Bronchial epithelial cell (primary cell): ENCODE measurements at places on chromosomes 11 and 22.
A peak's percentile ranks its signal among the peaks of the same experiment; 100 is the strongest.

DNA sequence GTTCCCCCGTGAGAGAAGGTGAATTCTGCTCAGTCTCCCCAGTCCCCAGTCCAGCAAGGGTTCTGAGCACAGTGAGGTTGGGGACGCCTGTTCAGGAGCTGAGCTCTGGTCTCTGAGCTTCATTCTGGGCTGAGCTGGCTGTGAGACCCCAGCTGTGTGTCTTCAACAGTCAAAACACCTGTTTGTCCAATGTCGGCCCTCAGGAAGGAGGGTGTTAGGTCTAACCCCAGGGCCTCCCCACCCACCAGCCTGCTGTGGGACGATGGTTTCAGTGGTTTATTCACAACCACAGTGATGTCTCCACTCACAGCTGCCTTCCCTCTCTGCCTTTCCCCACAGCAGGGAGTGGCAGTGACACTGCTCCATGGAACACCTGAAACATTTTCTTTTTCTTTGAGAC is 1282.9 kb downstream of the TBC1D22A start:
- DNase-seq: no peak

DNA sequence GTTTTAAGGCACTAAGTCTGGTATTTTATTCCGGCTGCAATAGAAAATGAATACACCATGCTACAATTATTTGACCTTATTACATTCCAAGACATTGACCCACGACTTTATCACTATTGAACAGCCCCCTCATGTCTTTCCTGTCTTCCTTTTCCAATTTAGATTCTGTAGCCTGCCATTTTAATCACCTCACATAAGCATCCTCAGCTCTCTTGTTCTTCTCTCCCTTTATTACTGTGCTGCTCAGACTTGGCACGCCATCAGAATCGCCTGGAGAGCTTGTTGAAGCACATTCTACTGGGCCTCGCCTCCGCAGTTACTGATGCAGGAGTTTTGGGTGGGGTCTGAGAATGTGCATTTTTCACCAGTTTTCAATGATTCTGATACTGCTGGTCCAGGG is 38.7 kb upstream of the SWAP70 start:
- peak; percentile 56 for DNase-seq

DNA sequence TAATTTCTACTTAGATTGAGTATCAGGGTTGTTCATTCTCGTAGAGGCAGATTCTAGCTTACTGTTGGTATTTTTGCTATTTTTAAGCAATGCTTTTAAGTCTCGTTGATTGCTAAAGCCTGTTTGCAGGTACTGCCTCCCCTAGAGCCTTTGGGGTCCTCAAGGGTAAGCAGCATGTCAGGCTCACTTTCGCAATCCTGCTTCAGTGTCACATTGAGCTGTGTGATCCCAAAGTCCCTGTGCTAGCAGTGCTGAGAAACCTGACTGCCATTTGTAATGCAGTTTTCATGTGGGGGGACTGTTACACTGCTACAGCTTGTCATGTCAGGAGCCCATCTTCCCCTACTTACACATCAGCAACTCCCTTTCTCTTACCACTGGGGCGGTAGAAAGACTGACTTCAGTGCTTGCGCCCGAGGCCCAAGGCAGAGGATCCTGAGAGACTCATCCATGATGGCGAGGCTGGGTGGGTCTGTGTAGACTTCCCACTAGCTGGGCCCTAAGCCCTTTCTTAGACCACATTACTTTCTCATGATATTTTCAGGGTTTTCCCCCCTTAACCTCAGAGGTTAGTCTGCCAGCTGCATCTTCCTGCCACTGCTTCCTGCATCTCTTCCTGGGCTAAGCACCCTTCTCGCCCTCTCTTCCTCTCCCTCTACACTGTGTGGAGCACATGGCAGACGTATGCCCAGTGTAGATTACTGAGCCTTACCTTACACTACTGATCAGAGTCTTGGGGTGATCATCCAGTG is 40.8 kb upstream of the ST14 start:
- no peak for DNase-seq

GRCh38 chr11:115660030-115660805 is 156.0 kb upstream of the CADM1 start:
- no peak for DNase-seq

- peak; percentile 68 for DNase-seq
Measured at GRCh38 chr11:47986742-47987141, 6.4 kb downstream of the PTPRJ start.

DNA sequence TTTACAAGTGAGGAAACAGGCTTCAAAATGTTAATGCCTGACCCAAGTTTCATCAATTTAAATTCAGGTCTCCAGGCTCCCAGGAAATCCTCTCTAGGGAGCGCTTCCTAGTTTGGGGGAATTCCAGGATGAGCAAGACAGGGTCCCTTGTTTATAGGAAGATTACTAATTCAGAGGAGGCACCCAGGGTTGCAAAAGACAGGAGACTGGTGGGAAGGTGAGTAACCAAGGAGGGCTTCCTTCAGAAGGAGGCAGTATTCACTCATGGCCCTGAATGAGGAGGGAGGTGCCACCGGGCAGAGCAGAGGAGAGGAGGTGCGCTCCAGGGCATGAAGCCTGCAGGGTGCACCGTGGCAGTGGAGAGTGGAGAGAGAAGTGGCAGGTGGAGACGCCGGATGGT is 1.6 kb downstream of the TMEM132A start:
- DNase-seq: peak; percentile 94

DNA sequence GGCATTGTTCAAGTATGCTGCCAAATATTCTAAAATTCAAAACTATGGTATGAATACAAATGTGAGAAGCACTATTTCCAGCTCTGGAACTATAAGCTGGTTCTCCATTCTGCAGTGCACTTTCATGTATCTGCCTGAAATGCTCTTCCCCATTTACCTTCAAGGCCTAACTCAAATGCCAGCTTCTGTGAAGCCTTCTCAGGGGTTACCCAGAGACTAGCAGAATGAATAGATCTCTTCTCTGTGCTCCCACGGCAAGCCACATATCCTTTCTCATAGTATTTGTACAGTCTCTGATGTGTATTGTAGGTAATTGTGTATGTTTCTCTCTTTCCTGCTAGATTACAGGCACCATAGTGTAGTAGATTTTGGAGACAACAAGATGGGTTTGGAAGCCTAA is 4.1 kb downstream of the HOATZ start:
- no peak for DNase-seq

GRCh38 chr22:44086271-44087088 is 62.4 kb downstream of the PARVB start:
- no peak for DNase-seq

DNA sequence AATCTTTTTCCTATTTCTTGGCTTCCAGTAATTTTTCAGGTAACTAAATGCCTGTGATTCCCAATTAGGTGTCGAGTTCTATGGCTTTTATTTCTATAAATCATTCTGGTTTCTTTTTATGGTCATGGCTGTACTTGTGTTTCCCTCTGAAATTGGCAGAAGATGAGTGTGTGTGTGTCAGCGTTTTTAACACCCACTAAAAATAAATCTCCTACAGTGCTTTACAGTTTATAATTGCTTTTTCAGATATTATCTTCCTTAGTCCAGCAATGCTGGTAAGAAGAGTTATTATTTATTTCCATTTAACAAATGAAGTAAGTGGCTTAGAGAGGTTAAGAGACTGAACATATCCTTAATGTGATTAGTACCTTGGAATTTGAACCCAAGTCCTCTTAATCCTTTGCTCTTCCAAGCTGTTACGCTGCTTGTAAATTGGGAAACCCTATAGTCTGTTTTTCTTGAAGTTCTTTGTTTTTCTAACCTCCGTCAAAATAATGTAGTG is 125.2 kb downstream of the TEAD1 start:
- DNase-seq: no peak

- peak; percentile 17 for DNase-seq
Measured at GRCh38 chr11:22130462-22131053, 62.3 kb upstream of the ANO5 start.

DNA sequence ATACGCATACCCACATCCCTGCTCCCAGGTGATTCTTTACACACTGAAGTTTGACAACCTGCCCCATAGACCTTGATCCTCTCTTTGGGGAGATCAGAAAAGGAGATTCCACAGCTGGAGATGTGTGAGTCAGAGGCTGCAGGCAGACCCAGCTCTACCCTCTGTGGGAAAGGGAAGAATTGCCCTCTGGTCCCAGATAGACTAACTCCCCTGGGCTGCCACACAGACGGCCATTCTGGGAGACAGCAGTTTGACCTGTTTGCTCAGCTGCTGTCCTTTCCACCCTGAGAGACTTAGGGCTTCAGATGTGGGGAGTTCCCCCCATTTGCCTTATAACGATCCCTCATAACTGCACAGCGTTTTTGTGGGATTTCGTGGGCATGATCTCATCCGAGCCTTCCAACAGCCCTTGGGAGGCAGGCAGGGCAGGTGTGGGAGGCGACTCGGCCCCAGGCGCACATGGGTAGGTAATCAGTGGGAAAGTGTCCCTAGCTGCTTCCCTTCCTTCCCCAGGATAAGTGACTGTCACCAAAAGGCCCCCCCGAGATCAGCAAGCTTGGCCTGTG is 14.1 kb downstream of the FAM83F start:
- DNase-seq: no peak

- no peak for DNase-seq
Measured at GRCh38 chr22:19002684-19003038, 66.6 kb upstream of the PRODH start.

GRCh38 chr22:45640291-45640940 is 31.2 kb upstream of the ATXN10 start:
- no peak for DNase-seq

DNA sequence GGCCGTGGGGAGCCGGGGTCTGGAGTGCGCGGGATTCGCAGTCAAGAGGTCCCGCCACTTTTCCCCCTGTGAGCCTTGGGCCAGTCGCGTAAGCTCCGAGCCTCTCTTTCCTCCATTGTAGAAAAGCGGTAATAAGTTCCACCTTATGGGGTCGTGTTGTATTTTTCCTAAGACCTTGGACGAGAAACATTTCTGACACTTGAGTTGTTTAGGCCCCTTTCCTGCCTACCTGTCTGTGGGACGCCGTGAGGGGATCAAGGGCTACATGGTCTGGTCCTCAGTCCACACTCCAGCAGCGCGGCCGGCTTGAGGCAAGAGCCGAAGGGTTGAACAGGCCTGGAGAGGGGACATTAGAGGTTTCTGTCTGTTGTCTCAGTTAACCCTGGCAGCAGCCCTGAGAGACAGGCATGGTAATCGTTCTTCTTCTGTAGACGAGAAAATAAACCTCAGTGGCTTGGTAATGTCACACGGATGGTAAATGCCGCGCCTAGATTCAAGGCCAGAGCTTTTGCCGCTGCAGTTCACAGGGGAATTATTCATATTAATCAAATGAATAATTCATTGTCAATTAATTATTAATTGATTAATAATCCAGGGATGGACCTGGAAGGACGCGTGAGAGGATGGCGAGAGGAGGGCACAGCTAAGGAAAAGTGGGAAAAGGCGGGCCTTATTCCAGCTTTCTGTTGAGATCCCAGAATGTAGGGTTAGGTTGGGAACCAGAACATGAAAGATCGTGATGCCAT is 545 bp downstream of the FEN1 start:
- peak; percentile 8 for DNase-seq

GRCh38 chr22:17984114-17984513 is 40.2 kb downstream of the MICAL3 start:
- DNase-seq: peak; percentile 26

DNA sequence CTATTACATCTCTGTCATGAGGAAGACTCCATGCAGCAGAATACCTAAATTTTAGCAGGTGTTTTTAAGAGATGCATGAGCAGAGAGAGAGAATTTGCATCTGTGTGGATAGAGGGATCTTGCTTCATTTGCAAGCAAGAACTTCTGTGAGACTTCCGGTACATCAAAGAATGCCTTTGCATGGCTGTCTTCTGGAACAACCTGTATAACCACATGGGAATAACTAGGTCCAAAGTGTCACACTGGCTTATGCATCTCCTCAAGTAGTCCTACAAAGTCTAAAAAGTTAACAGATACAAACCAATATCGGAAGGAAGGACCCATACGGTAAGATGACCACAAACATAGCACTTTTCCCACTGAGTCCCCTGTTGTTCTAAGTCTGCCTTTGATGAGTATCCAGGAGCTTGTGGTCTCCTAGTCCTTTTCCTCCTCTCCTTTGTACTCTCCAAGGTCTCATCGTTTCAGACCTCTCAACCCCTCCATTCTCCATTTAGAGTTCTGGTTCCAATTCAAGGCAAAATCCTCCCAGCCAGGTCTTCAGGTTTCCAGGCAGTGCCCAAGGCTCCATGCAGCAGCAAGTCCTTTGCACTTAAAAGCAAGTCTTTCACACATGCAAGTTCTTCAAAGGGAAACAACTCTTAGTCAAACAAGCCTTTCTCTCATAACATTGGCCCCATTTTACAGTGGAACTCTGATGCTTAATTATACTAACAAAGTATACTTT is 581.7 kb upstream of the ARHGAP42 start:
- DNase-seq: no peak

- DNase-seq: peak; percentile 50
Measured at GRCh38 chr11:12692229-12693075, 18.2 kb downstream of the TEAD1 start.

GRCh38 chr11:46999217-46999616 is 62.7 kb downstream of the CSTPP1 start:
- DNase-seq: no peak

DNA sequence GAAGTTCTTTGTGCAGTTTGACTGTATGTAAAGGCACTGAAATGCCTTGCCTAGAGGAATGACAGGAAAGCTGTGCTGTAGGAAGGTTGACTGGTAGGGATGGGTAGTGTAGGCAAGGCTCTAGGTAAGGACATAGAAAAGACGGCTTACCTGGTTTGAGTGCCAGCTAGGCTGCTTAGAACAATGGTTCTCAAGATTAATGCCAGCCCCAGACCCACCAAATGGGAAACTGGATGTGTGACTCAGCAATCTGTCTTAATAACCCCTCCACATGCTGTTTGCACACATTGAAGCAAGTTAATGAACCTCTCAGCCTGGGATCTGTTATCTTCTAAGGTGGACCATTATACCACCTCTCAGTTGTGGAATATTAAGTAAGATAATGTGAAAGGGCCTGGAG is 3.7 kb downstream of the RPS3 start:
- DNase-seq: no peak

- no peak for DNase-seq
Measured at GRCh38 chr11:35121326-35121865, 17.6 kb upstream of the CD44 start.
